Right lobe of liver (tissue), 6 donors: ENCODE measurements at places on chromosomes 6 and 20.

DNA sequence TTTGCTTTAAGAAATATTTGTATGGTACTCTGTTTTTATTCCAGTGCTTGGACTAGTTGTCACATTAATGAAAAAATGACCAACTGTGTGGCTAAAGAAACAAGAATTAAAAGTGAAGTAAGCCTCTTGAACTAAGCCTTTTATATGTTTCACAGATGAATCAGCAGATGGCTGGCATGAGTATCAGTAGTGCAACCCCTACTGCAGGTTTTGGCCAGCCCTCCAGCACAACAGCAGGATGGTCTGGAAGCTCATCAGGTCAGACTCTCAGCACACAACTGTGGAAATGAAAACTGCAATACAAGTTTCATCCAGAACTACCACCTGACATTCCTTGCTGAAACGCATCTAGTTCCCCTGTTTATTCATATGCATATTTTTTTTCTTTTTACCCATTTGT lies 96.8 kb downstream of the B3GAT2 start:
- DNase-seq, result no peak

DNA sequence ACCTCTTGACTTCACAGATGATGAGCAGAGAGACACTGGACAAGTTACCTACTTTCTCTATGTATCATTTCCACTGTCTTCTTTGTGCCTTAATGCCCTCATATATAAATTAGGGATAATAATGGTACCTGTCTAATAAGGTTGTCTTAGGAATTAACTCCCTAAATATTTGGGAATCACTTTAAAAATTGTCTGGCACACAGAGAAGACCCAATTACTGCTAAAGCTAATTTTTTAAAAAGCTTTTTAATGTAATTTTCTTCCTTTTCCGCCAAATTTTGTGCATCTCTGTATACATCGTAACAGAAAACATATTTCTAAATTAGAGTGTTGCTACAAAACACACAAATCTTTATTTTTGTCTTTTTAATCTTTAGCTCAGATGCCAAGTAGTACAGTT lies 816.8 kb upstream of the ADGRB3 start:
- no peak for DNase-seq

DNA sequence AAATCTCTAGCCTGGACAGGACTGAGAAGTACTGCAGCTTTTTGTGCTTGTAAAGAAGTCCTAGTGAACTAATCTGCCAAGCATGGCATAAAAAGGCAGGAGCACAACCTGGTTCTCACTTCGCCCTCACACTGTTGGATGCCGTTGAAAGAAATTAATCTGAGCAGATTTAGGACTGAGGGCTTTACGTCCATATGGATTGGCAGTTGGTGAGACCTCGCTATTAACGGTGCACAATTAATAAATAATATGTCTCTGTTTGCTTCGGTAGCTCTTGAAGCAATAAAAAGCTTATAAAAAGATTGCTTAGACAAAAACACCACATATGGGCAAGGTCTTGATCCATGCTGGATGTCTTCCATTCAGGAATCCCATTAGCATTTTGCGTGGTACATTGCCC lies 185.6 kb upstream of the EPHA7 start:
- no peak for DNase-seq

- DNase-seq, result no peak
These were observed 238.1 kb upstream of the ARID1B start for GRCh38 chr6:156538875-156539660.

DNA sequence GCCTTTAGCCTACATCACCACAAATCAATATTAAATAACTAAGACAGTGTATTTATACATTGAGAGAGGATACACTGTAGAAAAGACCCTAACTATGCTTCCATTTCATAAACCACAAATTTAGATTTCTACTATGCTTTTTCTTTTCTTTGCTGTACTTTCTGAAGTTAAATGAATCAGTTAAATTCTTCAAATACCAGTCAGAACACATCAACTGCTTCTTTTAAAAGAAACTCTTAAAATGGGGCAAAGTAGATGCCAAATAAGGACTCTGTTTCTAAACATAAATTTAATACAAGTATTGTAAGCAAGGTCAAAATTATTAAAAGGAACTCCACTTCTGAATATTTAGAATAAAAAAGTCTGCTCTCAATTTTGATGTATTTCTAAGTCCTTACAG lies 76.9 kb downstream of the GMDS start:
- DNase-seq, result no peak

- peak; percentile 65 for DNase-seq
These were observed 2.8 kb downstream of the SOX4 start for GRCh38 chr6:21596145-21596948.

GRCh38 chr6:140874066-140874465 lies 1258.7 kb upstream of the GJE1 start:
- no peak for DNase-seq

DNA sequence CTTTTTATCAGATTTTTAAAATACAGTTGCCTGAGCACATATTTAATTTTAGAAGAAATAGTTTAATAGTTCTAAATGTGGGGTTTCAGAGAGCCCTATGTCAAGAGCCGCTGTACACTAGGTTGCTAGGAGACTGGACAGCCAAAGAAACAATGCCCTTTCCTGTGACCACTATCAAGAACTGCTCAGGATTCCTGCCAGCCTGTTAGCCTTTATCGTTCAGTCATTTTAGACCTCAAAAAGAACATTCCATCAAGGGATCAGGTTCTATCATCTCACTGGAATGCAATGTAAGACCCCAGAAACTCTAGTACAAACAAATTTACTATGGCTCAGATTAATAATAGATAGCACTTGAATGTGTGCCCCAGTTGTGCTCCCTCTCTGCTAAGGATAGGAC lies 181.2 kb upstream of the CCN2 start:
- DNase-seq, result no peak
